ENCODE measurements at places on chromosomes 11 and 22.

- DNase-seq, result no peak
These were observed 88.7 kb upstream of the LUZP2 start for GRCh38 chr11:24408202-24408601.

DNA sequence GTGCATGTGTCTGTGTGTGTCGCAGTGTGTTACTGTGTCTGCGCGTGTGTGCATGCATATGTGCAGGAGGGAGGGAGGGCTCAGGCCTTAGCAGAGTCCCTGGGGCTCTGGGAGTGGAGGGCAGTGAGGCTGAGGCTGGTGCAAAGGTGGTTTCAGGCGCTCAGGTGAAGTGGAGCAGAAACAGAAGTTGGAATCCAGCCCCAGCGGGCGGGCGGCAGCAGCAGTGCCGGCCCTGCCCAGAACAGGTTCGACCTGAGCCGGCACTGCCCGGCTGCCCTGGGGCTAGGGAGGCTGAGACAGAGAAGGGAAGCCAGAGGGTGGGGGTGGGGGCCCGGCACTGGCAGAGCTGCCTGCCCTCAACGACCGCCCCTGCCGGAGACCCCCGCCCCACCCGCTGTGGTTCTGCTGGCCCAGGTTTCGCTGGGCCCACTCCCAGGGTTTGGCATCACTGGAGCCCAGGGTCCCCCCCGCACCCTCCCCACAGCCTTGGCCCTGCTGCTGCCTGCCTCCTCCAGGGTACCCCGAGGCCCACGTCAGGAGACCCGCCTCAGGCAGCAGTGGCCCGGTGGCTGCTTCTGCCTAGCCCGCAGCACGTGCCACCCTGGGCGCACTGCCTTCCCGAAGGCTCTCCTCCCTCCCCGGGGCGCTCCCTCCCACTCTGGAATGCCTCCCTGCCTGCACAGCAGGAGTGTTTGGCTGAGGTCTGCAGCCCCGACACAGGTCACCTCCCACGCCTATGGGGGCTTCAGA is 13.3 kb downstream of the ASCL2 start:
- DNase-seq, result peak; percentile 7

DNA sequence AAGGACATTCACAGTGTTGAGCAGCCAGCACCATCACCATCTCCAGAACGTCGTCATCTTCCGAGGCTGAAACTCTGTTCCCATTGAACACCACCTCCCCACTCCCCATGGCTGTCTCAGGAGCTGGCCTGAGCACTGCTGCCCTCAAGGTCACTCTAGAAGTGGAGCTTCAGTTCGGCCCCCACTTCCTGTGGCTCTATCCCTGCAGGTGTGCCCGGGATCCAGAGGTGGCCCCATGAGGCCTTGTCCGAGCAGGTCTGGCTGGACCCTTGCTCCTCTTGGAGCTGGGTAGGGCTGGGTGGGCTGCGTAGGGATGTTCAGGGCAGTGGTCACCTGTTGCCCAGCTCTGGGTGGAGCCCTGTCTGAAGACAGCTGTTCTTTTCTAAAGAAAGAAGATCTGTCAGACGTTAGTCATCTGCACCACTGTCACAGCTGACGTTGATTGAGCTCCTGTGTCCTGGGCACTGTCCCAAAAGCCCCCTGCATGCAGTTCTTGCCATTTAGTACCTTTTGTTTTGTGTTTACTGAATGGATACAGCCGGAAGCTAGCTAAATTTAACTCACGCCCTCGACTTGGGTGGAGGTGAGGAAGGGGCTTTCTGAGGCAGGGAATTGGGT is 75.5 kb upstream of the CLDN5 start:
- DNase-seq, result no peak

DNA sequence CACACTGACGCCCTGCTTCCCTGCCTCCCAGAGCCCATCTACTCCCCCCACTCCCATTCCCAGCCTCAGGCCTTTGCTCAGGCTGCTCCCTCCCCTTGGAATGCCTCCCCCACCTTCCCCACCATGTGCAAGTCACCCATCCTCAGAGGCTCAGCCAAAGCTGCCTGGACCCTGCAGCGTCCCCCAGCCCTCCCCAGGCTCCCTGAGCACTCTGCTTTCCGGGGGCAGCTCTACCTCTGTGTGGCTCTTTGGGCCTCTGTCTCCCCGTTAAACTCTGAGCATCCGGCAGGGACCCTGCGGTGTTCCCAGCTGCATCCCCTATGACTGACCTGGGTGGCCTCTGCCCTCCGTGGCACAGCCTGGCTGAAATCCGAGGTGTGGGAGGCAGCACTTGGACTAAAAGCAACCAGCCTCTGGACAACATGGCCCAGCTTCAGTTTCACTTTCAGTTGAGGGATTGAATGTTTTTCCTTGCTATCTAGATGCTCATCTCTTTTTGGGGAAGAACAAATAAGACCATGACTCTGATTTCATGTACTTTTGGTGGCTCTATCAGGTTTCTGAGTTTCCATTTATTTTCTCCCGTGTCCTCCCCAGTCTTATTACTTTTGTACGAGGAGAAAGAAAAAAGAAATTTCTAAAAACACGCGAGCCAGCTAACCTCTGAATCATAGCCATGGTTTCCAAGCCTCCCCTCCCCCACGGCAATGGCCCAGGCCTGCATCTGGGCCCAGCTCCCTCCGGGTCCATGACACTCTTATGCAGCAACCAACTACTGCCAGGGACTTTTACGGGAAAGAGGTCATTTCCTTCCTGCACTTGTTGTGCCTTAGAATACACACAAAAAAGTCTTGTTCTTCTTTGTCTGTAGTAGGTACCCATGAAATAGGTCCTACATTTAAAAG is 3.8 kb downstream of the APOL3 start:
- DNase-seq, result peak; percentile 87

- no peak for DNase-seq
These were observed 197.6 kb upstream of the BLID start for GRCh38 chr11:122313581-122313980.

- no peak for DNase-seq
These were observed 54.2 kb upstream of the GRAMD1B start for GRCh38 chr11:123375832-123376231.

DNA sequence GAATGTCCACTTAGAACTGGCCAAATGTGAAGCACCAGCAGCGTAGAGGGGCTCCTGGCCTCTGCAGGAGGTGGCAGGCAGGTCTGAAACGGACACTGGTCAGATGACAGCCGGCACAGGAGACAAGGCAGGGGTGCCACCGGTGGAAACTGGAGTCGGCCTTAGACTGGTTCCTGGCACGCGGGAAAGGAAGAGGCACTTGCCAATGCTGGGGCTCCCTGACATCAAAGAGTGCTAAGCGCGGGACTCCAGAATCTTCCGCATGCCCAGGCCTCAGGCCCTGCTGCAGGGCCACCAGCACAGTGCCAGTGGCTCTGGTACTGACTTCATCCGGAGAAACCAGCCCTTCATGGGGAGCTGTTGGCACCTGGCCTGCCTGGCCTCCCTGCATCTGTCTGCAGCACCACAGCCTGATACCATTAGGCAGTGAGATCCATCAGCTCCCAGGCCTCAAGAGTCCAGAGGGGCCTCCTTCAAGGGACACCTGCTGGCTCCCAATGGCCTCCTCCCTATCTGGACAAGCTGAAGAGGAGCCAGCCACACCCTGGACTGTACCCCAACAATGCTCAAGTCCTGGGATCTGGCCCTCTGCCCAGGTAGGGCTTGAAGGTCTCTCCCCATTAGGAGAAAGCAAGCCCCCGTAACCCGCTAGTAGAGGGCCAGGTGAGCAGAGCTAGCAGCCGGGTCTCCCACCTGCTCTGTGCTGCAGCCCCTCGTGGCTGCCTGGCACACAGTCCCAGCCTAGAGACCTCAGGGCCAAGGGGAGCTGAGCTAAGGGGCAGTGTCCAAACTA is 29.7 kb upstream of the GNB1L start:
- no peak for DNase-seq

DNA sequence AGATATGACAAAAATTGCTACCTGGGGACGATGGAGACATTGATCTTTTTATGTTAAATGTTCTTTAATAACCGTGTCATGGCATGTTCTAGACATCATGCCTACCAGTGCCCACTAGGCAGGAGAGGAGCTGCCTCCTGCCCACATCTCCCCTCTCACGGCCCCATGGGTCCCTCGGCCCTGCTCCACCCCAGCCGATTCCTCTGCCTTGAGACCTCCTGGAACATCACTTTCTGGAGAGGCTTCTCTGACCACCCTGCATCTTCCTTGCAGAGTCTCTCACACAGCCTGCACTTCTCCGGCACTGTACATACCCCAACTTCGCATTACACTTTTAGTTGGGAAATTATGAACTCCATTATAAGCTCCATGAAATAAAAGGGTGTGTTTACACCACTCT is 16.8 kb downstream of the EFCAB6 start:
- no peak for DNase-seq

DNA sequence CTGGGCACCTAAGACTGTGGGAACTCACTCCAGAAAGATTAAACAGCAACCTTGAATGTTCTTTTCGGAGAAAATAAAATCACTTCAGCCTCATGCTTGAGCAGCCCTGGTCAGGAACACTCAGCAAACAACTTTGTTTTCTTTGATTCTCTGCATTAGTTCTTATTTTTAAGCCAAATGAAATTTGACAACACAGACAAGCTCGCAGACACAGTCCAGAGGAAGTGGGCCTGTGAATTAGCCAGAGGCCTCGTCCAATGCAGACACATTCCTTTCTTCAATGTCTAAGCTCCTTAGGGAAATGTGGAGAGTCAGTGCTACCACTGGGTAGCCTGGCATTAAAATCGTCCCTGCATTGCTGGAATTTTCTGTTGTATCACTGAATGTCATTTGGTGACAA is 62.9 kb upstream of the CSNK2A3 start:
- peak; percentile 71 for DNase-seq

DNA sequence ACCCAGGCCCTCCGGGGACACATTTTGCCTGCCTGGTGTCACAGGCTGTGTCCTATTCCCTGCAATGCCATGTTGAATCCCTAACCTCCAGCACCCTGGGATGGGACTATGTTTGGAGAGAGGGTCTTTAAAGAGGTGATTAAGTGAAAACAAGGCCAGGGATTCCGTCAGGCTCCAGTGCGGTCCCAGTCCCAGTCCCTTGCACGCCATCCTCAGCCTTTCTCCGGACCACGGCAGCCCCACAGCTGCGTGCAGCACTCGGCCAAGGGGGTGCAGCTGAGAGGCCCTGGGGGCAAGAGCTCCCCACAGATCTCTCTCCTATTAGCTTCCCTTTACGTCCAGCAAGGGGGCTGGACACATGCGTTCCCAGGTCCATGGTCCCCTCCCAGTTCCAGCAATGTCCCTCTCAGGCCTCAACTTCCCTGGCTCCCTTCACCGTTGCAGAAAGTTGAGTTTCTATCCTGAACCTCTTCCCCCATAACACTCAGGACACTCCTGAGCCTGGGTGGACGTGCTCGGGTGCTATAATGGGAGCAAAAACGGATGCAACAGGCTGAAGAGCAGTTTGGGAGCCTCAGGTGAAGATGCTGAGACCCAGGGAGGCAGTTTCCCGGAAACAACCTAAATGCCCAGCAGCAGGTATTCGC is 1422.7 kb downstream of the BRD1 start:
- DNase-seq, result peak; percentile 6

GRCh38 chr22:21051831-21052400 is 6.2 kb downstream of the LRRC74B start:
- no peak for DNase-seq

DNA sequence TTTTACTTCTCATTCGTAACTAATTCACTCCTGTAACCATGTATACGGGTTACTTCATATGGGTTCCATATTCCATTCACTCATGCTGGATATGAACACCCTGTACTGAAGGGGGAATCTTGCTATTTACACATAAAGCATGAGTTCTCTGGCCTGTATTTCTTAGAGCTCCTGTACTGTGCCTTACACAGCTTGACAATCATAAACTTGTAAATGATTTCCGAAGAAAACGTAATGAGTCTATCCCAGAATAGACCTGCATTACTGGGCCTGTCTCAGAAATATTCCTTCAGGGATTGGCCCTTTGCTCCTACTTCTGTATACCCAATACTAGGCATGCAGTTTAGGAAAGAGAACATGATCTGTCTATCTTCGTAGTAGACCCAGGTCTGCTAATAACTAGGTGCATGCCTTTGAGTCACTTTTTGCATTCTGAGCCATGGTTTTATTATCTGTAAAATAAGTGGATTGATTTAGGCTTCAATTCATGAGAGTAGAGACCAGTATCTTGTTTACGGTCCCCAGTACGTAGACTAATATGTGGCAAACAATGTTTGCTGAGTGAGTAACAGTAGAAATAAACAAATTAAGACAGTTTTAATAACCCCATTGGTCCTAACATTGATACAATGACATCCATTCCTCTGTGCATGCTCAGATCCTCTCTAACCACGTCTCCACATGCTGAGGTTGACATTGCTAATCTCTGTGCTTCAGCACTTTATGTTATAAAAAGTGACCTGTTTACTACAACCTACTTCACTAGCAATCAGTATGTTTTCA is 1.2 kb downstream of the CCDC34 start:
- DNase-seq, result no peak

DNA sequence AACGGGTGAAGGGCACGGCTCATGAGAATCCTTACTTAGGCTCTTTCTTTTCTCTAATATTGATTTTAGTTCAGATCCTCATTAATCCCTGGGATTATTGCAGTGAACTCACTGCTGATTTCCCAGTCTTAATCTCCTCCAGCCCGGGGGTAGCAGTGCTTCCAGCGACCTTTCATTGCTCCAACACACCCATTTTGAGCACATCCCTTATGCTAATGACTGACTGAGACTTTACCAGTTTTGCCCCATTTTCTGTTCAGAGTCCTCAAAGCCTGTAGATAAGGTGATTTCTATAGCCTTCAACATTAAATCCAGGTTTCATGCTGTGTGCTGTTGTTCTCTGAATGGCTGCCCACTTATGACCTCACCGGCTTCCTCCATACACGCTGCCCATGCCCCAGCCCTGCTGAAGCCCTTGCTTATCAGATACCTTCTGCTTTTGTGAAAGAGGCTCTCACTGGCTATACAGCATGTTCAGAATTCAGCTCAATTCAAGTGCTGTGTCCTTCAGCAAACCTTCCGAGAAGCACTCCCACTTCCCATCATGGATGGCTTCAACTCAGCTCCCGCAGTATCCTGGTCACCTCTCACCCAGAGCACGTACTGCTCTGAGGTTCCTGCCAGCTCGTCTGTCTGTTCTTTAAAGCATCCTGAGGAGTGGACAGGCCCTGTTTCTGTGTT is 49.0 kb downstream of the PPFIA1 start:
- no peak for DNase-seq

GRCh38 chr11:121595717-121596161 is 143.0 kb upstream of the SORL1-AS1 start:
- peak; percentile 93 for DNase-seq

DNA sequence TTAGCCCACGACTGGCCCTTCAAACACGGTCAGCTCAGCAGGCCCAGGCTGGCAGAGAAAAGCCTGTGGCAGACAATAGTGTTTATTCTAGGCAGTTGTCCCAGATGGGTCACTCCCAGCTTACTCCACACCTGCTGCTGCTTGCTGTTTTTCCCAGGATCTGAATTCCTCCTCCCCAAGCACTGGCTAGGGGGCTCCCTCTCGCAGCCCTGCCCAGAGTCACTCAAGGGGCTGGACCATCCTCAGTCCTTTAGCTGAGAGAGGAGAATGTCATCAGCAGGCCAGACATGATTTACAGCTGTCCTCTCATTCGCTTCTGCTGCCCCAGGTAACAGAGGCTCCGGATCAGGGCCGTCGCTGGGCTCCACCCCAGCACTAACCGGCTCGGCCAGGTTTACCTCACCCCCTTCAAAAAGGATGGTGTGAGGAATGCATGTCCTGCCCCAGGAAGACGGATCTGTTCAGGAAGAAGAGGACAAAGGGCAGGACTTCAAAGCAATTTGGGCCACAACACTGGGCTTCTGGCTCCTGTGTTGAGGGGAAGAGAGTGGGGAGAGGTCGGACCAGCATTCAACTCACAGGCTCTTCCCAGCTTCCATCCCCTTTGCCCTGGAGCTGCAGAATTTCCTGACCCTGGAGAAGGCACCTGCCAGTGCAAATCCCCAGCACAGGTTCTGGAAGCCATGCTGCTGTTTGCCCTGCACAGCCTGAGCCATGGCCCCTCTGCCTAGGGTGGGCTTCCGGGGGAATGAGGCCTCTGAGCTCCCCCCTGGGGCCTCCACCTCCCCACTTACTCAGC is 59.7 kb upstream of the BARX2 start:
- DNase-seq, result no peak
